ENCODE measurements at places on chromosomes 2 and 18.

GRCh38 chr2:674321-674985 lies 2.8 kb downstream of the TMEM18 start:
- DNase-seq = no peak

DNA sequence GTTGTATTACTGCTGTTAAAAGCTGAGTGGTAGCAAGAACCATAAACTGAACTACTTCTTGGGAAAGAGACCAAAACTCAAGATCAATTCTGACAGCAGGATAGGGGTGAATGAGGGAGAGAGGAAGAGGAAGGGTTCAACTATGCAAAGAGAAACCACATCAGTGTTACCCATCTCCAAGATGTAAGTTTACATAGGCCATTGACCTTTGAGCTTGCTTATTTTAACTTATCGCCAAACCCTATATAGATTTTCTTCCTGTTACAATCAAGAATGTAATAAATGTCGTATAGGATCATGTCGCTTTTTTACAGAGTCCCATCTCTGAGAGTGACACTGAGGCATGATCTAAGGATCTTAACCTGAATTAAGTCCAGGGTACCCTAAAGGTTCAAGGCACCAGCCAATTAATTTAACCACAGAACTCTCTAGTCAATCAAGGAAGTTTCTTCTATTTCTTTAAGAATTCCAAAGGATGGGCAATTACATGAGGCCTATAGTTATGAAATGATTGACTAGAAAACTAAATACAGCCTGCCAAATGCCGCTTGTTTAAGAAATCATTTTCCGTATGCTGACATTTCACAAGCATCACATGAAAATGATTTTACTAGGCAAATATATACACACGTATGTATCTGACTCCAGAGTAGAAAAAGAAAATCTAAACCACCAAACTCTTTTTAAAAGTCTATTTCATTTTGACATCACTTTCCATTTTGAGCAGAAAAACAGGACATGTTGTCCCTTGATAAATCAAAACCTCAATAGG lies 11.8 kb downstream of the RND3 start:
- no peak for DNase-seq

- no peak for DNase-seq
These were observed 89.2 kb upstream of the CXCR4 start for GRCh38 chr2:136207030-136207623.

GRCh38 chr2:187593697-187594096 lies 39.5 kb upstream of the TFPI start:
- DNase-seq = no peak

GRCh38 chr2:182816866-182817265 lies 49.6 kb downstream of the FRZB start:
- DNase-seq = no peak

- no peak for DNase-seq
These were observed 135.8 kb upstream of the APCDD1 start for GRCh38 chr18:10318691-10318970.

GRCh38 chr2:130353291-130354138 lies 2.3 kb upstream of the PTPN18 start:
- no peak for DNase-seq

GRCh38 chr2:105110295-105110829 lies 72.5 kb downstream of the MRPS9 start:
- DNase-seq = no peak

DNA sequence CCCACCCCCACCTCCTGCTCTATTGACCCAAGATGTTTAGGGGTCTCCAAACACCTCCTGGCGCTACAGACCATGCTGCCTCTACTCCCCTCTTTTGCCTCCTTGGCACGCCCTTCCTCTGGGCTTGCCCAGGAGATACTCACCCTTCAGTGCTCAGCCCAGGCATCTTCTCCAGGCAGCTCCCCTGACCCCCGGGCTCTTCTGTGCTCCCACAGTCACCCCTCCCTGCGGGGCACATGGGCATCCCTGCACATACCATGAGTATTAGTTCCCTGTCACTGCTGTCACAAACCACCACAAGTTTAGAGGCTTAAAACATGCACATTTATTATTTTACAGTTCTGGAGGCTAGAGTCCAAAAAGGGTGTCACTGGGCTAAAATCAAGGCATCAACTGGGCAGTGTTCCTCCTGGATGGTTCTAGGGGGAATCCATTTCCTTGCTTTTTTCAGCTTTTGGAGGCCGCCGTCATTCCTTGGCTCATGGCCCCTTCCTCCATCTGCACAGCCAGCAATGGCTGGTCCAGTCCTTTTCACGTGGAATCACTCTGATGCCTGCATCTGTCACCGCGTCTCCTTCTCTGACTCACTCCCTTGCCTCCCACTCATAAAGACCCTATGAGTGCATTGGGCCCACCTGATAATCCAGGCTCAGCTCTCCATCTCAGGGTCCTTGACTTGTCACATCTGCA lies 230.4 kb upstream of the COPS8 start:
- DNase-seq = no peak

DNA sequence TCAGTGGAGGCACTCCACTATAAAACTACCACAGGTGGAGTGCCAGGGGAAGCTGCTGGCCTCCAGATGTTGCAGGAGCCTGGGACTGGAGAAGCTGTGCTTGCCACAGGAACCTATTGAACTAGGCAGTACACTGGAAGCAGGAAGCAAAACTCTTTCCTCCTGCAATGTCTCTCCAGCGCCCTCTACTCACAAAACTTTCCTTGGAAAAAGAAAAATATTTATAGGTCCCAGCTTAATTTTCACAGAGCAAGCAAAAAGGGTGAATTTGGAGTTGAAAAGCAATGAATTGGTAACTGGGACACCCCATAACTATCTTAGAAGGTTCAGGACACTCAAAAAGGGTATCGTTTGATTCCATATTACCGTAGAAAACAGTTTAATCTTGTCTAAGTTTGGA lies 33.2 kb upstream of the REEP1 start:
- DNase-seq = no peak

DNA sequence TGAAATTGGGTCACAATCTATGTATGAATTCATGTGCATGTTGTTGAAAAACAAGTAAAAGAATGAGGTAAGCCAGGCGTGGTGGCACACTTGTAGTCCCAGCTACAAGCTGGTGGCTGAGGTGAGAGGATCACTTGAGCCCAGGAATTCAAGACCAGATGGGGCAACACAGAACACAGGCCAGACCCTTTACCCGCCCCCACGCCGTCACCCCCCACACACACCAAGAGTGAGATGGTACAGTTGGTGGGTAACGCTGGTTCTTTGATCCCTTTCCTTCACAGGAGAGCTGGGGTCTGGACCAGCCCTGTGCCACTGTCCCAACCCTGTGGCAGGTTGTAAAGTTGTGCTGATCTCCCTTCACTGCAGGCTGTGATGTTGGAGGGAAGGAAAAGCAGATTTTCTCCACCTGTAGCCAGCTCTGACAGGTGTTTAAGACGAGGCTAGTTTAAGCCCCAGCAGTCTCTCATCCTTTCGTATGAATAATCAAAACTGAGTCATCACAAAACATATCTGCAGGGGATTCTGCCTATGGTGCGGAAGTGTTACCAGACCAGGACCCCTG lies 13.6 kb downstream of the B3GNT2 start:
- no peak for DNase-seq

All from stimulated activated CD4-positive, alpha-beta T cell treated with anti-CD3 and anti-CD28 coated beads, Interleukin-4, amount 100 ng/mL, for 48 hours (primary cell).